Nephron progenitor cell (in vitro differentiated cells): ENCODE measurements at places on chromosomes 5 and 9.

- peaks cover 7% of the 10 kb centered on the region for H3K27me3 ChIP-seq
- no peak for DNase-seq
- no peak overlapping the region for H3K4me3 ChIP-seq
Observed at GRCh38 chr9:134557331-134557730, 84.3 kb upstream of the COL5A1 start.

- no peaks in the 10 kb centered on the region for H3K27me3 ChIP-seq
- no peaks in the 10 kb centered on the region for H3K4me1 ChIP-seq
- H3K27ac ChIP-seq: no peak overlapping the region
- H3K4me3 ChIP-seq: no peak overlapping the region
- no peak for DNase-seq
Observed at GRCh38 chr5:55866934-55867333, 15.8 kb downstream of the IL31RA start.

- no peak for DNase-seq
- peak overlapping the region; percentile 93 for H3K27ac ChIP-seq
- H3K36me3 ChIP-seq: no peaks in the 10 kb centered on the region
- peaks cover 88% of the 10 kb centered on the region for H3K4me1 ChIP-seq
- no peaks in the 10 kb centered on the region for H3K27me3 ChIP-seq
Observed at GRCh38 chr5:150162142-150162513, 4.5 kb upstream of the CDX1 start.

- H3K27ac ChIP-seq: no peak overlapping the region
- DNase-seq: no peak
- peaks cover 15% of the 10 kb centered on the region for H3K4me1 ChIP-seq
- no peak overlapping the region for H3K4me3 ChIP-seq
Observed at GRCh38 chr5:16580382-16580781, 36.4 kb downstream of the RETREG1 start.

DNA sequence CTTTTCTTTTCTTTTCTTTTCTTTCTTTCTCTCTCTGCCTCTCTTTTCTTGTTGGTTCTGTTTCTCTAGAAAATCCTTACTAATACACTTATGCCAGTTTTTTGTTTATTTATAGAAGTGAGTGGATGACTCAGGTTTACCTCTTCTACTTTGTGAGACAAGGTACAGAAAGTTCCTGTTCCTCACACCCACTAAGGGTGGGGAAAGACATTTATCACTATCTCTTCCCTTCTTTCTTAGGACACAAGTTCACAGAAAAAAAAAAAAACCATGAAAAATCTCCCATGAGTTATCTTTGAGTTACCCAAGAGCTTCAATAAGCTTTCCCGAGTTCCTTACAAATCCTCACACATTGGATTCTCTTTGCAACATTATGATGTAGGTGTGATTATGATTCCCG lies 60.9 kb upstream of the CD180 start:
- peaks cover 15% of the 10 kb centered on the region for H3K4me1 ChIP-seq
- peak overlapping the region; percentile 68 for H3K27ac ChIP-seq
- H3K4me3 ChIP-seq: no peak overlapping the region
- H3K27me3 ChIP-seq: no peaks in the 10 kb centered on the region
- no peak for DNase-seq

GRCh38 chr9:13387734-13388067 lies 108.2 kb upstream of the MPDZ start:
- no peaks in the 10 kb centered on the region for H3K27me3 ChIP-seq
- no peaks in the 10 kb centered on the region for H3K4me1 ChIP-seq
- H3K36me3 ChIP-seq: peaks cover 29% of the 10 kb centered on the region
- no peak overlapping the region for H3K27ac ChIP-seq

DNA sequence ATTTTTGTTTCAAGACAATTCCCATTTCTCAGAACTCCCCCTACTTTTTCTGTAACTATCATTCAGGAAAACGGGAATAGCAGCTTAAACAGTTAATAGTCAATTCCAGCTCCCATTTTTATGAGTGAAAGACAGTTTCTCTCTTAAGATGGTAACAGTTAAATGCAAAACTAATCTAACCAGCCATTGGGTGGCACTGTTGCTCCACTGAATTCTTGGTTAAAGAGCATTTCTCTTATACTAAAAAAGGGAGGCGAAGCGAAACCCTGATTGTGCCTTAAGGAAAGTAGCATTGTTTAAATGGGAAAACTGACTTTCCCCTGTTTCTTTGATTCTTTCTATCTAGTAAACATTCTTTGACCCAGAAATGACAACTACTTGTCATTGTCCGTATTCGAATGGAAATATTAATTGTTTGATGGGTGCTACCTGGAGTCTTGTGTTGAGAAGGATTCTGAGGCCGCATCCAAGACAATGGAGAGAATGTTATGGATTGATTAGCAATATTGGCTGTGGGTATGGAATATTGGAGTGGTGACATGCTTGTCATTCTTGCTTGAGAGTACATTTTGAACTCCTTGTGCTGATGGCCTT lies 507.8 kb downstream of the MAT2B start:
- H3K27ac ChIP-seq: no peak overlapping the region
- no peaks in the 10 kb centered on the region for H3K27me3 ChIP-seq
- H3K4me1 ChIP-seq: peaks cover 47% of the 10 kb centered on the region
- no peaks in the 10 kb centered on the region for H3K36me3 ChIP-seq
- peak; percentile 75 for DNase-seq

DNA sequence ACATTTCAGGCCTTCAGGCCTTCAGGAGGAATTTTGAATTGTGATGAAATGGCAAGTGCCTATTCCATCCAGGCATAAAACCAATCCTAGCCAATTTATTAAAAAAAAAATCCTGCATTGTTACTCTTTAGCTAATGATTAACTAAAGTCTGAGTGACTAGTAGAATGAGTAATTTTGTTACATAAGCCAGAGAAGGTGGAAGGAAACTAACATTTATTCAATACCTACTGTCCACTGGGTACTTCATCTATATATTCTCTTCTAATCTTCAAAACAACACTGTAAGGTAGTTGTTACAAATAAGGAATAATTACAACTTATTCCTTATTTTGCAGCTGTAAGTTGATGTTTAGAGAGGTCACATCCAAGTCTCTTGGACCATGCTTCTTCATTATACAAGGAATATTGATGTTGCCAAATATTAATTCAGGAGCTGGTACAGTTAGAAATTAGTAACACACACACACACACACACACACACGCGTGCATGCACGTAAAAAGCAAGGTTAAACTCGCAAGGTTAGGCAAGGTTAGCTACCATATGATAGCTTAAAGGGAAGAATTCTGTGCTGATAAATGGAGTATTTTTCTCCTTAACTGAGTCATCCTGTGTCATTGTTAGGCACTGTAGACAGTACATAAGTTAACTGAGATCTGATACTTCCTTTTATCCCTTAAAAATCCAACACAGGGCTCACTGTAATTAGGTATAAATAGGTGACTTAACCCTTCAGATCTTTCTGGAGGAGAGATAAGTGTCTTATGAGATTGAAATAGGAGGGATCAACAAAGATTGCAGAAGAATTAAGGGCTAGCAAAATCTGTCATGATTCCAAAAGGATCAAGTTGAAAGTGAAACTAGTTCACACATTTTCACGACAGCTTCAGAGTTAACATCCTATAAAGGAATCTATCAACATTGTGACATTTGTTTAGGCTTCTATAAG lies 596.9 kb downstream of the PDE4D start:
- H3K27me3 ChIP-seq: no peaks in the 10 kb centered on the region
- H3K4me1 ChIP-seq: peaks cover 53% of the 10 kb centered on the region
- H3K27ac ChIP-seq: no peak overlapping the region
- peaks cover 4% of the 10 kb centered on the region for H3K36me3 ChIP-seq
- no peak overlapping the region for H3K4me3 ChIP-seq

DNA sequence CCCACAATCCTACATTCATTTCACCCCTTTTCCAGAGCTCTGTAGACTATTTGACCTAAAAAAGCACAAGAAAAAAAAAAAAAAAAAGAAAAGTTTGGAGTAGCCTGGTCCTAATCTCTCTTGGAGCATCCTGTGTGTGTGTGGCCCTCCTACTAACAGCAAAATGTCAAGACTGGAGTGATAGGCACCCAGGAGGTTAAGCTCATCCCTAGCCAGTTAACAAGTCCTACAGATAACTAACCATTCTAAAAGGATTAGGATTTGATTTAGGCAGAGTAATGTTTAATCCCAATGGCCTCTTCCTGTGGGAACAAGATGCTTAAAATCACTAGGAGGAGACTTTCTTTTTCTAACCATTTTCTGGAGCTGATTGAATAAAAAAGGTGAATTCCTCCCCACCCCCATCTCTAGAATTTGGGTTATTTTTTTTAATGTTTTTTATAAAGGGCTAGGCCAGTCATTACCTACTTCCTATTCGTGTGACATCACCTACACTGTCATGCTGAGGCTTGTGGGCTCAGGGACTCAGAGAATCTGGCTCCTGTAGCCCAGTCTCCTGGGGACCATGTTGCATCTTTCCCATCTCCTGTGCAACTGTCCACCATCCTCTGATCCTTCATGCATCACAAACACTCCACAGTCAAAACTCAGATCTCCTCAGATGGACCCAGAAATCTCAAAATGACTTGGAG lies 43.2 kb upstream of the NR3C1 start:
- peaks cover 5% of the 10 kb centered on the region for H3K4me1 ChIP-seq
- no peaks in the 10 kb centered on the region for H3K36me3 ChIP-seq
- no peak overlapping the region for H3K27ac ChIP-seq
- no peaks in the 10 kb centered on the region for H3K27me3 ChIP-seq
- DNase-seq: no peak

DNA sequence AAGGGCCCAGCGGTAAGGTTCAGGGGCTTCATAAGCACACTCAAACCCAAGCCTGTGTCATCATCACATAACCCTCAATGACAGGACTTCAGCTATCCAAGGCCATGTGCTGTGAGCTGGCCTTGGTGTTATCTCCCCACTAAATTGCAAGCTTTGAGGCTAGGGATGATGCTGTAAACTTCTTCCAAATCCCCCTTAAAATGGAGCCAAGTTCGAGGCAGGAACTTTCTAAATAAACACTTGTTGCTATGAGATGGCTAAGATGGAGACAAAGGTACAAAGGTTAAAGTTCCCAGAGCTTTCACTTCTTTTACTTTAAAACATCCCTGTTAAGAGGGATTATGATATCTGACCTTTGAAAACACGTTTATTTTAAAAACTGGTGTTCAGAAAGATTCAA lies 123.6 kb downstream of the MYO10 start:
- peaks cover 51% of the 10 kb centered on the region for H3K4me1 ChIP-seq
- H3K36me3 ChIP-seq: peaks cover 42% of the 10 kb centered on the region
- H3K4me3 ChIP-seq: no peak overlapping the region
- no peak overlapping the region for H3K27ac ChIP-seq

GRCh38 chr5:65086234-65086890 lies 317.6 kb downstream of the CWC27 start:
- peak; percentile 9 for DNase-seq
- H3K4me3 ChIP-seq: no peak overlapping the region
- peaks cover 51% of the 10 kb centered on the region for H3K4me1 ChIP-seq
- peak overlapping the region; percentile 65 for H3K27ac ChIP-seq
- H3K36me3 ChIP-seq: peaks cover 10% of the 10 kb centered on the region

DNA sequence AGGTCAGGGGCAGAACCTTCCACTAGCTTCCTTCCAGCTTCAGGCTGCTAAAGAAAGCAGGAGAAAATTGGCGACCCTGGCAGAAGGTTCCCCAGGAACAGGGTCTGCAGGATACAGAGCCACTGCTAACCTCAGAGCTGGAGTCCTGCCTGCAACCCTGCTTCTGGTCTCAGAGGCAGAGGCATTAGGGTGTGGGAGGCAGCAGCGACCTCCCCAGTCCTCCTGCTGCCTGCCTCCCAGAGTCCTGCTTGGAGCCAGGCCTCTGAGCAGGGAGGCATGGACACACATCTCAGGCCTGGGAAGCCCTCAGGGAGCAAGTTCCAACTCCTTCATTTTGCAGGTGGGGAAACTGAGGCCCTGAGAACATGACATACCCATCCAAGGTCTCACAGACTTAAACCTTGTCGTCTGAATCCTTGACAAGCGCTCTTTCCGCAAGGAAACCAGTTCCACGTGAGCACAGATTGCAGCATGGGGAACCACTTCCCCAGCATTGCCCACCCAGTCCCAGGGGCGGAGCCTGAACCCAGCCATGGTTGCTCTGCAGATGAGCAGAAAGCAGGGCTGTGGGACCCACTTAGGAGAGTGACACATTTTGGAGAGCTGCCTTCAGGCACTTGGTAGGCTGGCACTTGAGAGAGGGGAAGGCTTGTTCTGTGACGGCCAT lies 28.2 kb upstream of the HAND1 start:
- peaks cover 33% of the 10 kb centered on the region for H3K4me1 ChIP-seq
- H3K36me3 ChIP-seq: no peaks in the 10 kb centered on the region
- peaks cover 24% of the 10 kb centered on the region for H3K27me3 ChIP-seq
- no peak for DNase-seq

DNA sequence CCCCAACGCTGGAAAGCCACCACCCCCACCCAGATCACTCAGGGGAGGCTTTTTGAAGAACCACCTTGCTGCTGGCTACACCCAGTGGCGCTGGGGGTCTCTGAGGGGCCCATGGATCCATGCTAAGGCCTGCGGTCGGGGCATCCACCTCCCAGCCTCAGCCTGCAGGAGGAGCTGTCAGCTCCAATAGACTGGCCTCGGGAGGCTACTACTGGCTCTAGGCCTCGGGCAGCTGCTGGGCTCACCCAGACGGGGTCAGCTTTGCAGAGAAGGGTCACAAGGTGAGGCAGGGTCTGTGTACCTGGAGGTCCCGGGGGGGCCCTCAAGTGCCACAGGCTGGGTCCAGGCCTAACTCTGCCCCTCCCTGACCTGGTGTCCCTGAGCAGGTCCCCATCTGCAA lies 193.7 kb downstream of the OLFM1 start:
- no peak overlapping the region for H3K27ac ChIP-seq
- no peaks in the 10 kb centered on the region for H3K36me3 ChIP-seq
- peaks cover 14% of the 10 kb centered on the region for H3K27me3 ChIP-seq
- H3K4me1 ChIP-seq: peaks cover 14% of the 10 kb centered on the region
- DNase-seq: no peak

- DNase-seq: no peak
- H3K4me1 ChIP-seq: peaks cover 8% of the 10 kb centered on the region
- H3K4me3 ChIP-seq: no peak overlapping the region
- no peak overlapping the region for H3K27ac ChIP-seq
- H3K36me3 ChIP-seq: no peaks in the 10 kb centered on the region
Observed at GRCh38 chr5:23007236-23007635, 154.1 kb upstream of the CDH12 start.

GRCh38 chr5:128782446-128782845 lies 182.8 kb upstream of the SLC27A6 start:
- H3K27me3 ChIP-seq: no peaks in the 10 kb centered on the region
- H3K36me3 ChIP-seq: peaks cover 9% of the 10 kb centered on the region
- no peak for DNase-seq
- no peak overlapping the region for H3K4me3 ChIP-seq
- no peak overlapping the region for H3K27ac ChIP-seq

DNA sequence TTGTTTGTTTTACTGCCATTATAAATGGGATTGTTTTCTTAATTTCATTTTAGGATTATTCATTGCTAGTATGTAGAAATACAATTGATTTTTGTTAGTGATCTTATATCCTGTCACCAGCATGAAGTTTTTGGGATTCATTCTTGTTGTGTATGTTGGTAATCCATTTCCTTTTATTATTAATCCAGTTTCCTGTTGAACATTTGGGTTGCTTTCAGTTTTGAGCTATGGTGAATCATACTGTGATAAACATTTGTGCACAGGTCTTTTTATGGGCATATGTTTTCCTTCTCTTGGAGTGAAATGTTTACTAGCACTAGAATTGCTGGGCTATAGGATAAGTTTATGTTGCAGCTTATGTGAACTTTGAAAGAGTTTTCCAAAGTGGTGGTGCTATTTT lies 69.6 kb downstream of the MAN2A1 start:
- no peak for DNase-seq
- no peaks in the 10 kb centered on the region for H3K4me1 ChIP-seq
- no peak overlapping the region for H3K27ac ChIP-seq
- H3K36me3 ChIP-seq: peaks cover 65% of the 10 kb centered on the region
- H3K4me3 ChIP-seq: no peak overlapping the region
- H3K27me3 ChIP-seq: no peaks in the 10 kb centered on the region
